ENCODE measurements at places on chromosomes 3 and 15.

GRCh38 chr3:101963902-101964362 is 114.6 kb downstream of the NFKBIZ start:
- no peak for DNase-seq

DNA sequence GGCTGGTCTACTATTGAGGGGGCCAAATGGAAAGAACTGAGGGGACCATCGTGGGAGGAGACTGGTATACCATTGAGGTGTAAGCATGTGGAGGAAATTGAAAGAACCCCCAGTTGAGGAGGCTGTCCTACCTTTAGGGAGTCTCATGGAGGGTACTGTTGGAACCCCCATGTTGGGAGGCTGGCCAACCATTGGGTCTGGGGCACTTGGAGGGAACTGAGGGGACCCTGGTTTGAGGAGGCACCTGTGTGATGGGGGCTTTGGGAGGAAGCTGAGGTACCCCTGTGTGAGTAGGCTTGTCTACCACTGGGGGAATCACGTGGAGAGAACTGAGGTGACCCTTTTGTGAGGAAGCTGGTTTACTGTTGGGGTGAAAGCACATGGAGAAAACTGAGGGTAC is 157.5 kb downstream of the FBLN2 start:
- no peak for DNase-seq

DNA sequence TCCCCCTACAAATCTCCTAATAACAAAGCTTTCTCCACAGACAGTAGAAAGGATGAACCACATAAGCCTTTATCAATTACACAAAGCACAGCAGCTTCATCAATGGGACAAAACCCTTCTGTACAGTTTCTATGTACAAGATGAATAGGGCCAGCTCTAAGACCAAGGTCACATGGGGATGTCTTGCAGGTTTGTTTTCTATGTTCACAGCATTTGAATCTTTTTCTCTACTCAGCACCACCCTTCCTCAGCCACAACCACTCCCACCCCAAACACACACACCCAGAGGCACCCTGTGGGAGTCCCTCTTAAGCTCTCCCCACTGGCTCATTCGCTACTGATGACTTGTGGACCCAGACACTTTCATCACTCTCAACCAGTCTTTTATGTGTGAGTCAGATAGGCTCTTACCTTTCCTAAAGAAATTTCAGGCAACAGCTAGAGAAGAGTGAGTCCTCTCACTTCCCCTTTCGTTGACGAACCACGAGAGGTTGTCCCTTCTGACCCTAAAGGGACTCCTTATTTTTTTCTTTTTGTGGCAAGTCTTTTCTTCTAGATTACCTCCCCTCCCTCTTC is 57.9 kb downstream of the ARHGAP31 start:
- no peak for DNase-seq

GRCh38 chr3:185176750-185177359 is 24.0 kb upstream of the C3orf70 start:
- peak; percentile 37 for DNase-seq

- DNase-seq: peak; percentile 28
These were observed 85.5 kb upstream of the LRTM1 start for GRCh38 chr3:55013145-55013925.

- DNase-seq: no peak
These were observed 43.8 kb upstream of the ADAMTSL3 start for GRCh38 chr15:83610132-83610531.

GRCh38 chr15:48759921-48760320 is 50.9 kb downstream of the CEP152 start:
- no peak for DNase-seq

DNA sequence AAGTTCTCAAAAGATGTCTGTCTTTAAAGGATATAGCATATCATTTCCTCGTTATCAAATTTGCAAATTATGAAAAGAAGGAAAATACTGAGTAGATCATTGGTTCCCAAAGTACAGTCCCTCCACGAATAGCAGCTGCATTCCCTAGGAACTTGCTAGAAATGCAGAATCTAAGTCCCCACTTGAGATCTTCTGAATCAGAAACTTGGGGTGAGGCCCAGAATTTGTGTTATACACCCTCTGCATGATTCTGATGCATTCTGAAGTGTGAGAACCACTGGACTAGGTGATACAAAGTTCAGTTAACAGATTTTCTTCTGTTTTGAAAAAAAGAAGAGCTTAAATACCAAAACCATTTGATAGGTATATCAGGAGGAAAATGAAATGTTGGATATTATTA is 77.1 kb downstream of the SLC25A26 start:
- DNase-seq: no peak

- peak; percentile 66 for DNase-seq
These were observed 287.5 kb downstream of the MAGI1 start for GRCh38 chr3:65751123-65751700.

DNA sequence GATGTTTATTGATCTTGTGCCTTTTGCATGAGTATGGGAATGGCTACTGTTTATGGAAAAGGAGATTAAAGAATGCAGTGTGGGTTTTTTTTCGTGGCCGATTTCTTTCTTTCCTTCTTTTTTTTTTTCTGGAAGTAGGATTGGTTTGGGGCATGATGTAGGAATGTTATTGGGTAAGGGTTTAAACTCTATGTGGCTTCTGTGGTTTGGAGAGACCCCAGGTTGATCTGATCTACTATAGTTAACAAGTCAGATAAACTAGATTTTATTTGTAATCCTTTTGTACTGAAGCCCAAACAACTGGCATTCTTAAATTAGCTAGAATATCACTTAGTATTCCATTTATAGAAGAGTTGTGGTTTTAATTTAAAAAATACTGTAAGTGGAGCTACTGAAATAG is 304.8 kb downstream of the LPP start:
- DNase-seq: no peak
